ENCODE measurements at places on chromosomes 11 and 22.

DNA sequence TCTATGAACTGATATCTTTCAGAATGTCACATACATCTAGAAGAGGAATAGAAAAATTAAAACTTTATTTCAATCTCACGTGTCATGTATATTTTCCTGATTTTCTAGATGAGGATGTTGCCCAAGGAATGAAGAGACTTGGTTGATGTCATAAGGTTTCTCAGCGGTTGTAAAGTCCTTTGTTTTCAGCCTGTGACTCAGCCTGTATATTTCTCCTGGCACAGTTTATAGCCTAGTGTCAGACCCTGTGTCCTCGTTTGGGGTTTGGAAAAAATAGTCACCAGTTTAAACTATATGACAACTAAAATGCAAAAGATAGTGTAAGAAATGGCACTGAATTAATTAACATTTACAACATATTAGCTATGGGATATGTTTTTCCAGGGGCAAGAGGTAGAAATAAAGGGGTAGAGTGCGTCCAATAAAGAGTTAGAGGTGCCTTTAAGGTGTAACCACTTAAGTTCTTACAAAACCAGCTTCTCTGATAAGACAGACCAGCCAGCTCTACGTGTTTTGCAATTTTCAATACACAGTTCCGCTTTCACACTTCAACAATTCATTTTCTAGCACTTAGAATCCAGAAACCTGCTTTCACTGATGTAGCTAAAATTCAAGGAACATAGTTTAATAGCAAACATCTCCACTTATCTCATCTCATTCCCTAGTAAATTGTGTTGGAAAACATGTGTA lies 1432.6 kb upstream of the TENM4 start:
- no peak for DNase-seq

GRCh38 chr11:116927163-116927974 lies 89.9 kb upstream of the APOA1 start:
- DNase-seq: peak; percentile 78

DNA sequence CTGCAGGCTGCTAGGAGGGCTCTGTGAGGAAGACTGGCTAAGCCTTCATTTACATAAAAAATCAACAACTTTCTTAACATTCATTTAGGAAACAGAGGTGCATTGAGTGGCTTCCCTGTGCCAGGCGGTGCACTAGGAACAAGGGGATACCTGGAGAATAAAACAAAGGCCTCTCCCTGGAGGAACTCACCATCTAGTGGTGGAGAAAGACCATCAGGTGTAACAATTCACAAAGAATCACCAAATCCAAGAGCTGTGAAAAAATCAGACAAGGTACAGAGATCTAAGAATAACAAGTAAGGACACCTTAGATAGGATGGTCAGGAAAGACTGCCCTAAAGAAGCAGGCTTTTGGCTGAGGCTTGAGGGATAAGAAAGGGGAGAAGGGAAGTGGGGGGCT lies 40.3 kb downstream of the CSNK2A3 start:
- no peak for DNase-seq

GRCh38 chr22:43205261-43205691 lies 18.3 kb upstream of the TTLL12 start:
- no peak for DNase-seq

- DNase-seq: no peak
Measured at GRCh38 chr11:96704847-96705246, 315.0 kb downstream of the JRKL start.

GRCh38 chr11:21710809-21711208 lies 482.1 kb upstream of the ANO5 start:
- no peak for DNase-seq

DNA sequence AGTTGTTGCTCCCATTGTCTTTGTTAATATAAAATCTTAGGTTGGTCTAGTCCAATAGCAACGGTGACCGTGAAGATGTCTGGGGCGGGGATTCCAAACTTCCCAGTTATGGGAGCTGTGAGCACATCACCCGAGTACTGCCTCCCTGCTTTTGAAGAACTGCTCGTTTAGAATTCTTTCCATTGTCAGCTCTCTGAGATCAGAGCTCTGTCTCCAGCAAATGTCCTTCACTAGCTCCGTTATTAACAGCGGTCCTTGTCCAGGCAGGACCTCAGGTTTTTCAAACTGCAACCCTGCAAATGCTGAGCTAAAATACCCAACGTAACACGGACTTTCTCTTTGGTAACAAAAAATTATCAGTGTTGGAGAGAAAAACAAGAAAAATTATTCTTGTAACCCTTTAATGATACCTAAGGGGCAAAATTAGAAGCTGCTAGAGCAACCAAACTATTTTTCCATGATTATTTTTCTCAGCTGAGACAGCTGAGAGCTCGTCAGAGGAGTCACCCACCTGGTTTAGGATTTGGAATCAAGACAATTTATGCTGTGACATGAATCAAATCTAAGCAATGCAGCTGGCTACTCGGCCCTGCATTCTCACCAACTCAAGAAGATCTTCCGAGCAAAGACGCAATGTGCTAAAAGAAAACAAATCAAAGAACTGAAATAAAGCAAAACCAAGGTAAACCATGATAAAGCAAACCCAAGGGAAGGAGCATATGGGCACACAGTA lies 15.1 kb upstream of the EFCAB6 start:
- no peak for DNase-seq

- DNase-seq: no peak
Measured at GRCh38 chr22:47444746-47445065, 682.3 kb downstream of the TBC1D22A start.

DNA sequence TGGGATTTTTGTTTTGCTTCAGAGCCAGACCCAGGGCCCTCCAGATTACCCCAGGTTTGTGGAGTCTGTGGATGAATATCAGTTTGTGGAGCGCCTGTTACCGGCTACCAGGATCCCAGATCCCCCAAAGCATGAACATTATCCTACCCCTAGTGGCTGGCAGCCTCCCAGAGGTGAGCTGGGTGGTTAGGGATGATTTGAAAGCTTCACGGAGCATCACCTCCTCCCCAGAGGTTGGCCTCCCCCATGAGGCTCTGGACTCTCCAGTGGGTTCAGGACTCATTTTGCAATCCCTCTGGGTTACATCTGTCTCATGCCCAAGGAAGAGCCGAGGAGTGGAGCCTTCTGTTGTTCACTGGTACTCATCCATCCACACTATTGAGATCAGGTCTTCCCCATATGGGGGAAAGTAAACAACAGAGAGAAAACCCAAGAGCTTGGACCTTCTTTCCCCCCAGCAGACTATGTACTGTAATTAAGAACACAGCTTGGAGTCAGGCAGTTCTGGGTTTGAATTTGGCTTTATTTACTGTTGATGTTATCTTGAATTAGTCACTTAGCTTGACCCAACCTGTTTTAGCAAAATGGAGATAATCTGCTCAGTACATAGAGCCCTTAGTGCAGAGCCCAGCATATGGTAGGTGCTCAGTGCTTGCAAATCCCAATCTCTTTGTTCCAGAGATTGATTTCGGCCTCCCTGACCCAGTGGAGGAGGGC lies 2.5 kb downstream of the MRPL49 start:
- no peak for DNase-seq
